Panc1 (cell line): ENCODE measurements at places on chromosomes 7 and 10. TPM values are rescaled to one million over a fixed set of nuclear protein-coding genes. Genes with fewer than 3 reads are reported as not detected.

The TSPAN12 gene
- total RNA-seq: 1.4 TPM

The JMJD1C gene
- total RNA-seq: 88.3 TPM

The MYH16 gene
- 0.23 TPM for total RNA-seq

DNA sequence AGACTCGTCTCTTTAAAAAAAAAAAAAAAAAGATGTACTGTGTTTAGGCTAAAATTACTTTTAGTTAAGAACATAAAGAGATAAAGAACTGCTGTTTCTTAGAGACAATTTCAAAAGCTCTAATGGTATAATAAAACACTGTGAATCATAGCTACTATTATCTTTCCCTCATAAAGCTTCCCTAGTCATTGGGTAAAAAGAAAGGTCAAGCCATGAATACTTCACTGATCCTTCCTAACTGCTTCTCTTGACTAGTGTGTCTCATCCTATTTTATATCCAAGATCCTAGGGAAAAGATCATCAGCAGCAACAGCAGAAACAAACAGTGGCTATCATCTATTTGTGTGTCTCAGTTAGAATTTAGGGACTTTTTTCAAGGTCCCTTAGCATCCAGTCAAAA, 10.5 kb downstream of the YME1L1 start:
- DNase-seq: no peak

The ELAPOR2 gene
- total RNA-seq: 0.39 TPM

GRCh38 chr7:47327346-47327697, 254.6 kb downstream of the TNS3 start:
- DNase-seq: no peak

DNA sequence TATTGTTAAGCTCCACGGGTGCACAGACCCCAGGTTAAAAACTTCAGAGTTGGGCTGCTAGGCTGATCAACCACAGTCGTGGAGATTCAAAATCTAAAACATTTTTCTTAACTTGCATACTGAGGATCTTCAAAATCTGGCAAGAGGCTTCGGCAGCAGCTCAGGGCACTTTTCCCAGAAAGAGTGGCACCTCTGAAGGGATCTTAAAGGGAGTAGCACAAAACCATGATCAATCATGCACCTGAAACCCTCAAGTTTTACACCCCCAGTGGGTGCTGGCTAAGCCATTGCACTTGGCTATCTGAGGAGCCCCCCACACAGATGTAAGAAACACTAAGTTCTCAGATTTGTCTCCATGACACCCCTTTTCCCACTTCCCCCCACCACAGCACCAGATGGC, 151.7 kb downstream of the CALN1 start:
- DNase-seq: no peak

- DNase-seq: no peak
Observed at GRCh38 chr7:141945356-141945755, 1.4 kb downstream of the CLEC5A start.

DNA sequence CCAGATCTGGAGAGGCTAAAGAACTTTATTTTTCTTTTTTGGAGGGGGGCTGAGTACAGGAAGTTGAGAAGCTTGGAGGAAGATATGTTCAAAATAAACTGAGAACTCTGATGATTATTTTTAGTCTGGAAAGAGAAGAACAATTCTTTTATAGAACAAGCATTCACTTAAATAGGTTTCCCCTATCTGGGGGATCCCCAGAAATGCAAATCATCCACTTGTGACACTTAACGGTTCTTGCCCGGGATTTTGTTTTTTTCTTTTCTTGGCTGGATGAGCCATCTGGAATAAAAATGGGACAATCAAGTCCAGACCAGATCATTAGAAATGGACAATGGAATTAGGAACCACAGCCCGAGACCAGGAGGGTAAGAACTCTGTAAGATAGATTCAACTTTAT, 95.9 kb upstream of the EGR2 start:
- no peak for DNase-seq

The TMEM213 gene
- total RNA-seq: not detected

- DNase-seq: no peak
Observed at GRCh38 chr7:15963206-15963605, 276.7 kb upstream of the MEOX2 start.

The C10orf67 gene
- not detected for total RNA-seq

DNA sequence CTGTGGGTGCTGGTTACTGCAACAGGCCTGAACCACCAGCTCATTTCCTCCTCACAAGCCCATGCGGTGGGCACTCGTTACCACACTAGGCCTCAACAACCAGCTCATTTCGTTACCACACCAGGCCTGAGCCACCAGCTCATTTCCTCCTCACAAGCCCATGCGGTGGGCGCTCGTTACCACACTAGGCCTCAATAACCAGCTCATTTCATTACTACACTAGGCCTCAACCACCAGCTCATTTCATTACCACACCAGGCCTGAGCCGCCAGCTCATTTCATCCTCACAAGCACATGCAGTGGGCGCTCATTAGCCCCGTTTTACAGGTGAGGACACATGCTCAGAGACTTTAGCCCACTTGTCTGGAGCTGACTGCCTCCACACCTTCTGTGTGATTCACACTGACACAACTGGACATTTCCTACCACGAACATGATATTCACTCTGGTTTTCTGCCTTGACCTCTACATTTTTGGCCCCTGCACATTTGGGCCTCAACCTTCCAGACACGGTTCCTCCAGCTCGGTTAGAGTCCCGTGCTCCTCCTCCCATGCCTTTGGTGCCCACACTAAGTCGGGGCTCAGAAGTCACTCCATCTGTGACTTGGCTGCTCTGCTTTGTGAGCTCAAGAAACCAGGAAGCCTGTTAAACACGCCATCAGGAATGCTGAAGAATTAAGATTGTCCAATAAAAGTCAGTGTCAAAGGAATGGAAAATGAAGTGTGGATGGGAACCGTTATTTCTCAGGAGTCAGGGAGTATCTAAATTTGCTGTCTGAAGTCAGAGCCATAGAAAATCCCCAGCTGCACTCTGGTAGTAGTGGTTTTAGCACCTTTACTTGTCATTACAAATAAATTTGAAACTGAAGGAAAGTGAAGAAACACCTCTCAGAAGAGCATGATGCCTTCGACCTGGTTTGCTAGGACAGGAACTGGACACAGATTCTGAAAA, 55.8 kb upstream of the LANCL2 start:
- no peak for DNase-seq

The HDAC9 gene
- total RNA-seq: 17.1 TPM

DNA sequence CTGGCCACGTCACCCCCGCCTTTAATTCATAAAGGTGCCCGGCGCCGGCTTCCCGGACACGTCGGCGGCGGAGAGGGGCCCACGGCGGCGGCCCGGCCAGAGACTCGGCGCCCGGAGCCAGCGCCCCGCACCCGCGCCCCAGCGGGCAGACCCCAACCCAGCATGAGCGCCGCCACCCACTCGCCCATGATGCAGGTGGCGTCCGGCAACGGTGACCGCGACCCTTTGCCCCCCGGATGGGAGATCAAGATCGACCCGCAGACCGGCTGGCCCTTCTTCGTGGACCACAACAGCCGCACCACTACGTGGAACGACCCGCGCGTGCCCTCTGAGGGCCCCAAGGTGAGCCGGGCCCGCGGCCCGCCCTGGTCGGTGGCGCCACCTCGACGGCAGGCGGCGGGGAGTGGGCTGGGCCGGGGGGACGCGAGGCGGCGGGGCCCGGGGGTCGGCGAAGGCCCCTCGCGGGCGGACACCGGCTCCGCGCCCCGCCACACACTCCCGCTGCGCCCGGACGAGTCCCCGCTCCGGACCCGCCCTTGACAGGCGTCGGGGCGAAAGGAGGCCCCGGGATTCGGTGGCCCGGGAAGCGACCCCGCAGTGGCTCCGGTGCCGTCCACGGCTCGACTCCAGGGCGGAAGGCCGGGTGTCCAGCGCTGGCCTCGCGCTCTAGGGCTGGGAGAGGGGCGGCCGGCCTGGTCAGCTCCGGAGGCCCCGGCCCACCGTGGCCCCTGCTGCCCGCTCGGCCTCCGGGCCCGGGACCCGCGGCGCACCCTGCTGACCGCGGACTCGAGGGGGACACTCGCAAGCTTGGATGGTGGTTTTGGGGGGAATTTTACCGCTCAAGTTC, 557 bp downstream of the BAG3 start:
- DNase-seq: no peak

DNA sequence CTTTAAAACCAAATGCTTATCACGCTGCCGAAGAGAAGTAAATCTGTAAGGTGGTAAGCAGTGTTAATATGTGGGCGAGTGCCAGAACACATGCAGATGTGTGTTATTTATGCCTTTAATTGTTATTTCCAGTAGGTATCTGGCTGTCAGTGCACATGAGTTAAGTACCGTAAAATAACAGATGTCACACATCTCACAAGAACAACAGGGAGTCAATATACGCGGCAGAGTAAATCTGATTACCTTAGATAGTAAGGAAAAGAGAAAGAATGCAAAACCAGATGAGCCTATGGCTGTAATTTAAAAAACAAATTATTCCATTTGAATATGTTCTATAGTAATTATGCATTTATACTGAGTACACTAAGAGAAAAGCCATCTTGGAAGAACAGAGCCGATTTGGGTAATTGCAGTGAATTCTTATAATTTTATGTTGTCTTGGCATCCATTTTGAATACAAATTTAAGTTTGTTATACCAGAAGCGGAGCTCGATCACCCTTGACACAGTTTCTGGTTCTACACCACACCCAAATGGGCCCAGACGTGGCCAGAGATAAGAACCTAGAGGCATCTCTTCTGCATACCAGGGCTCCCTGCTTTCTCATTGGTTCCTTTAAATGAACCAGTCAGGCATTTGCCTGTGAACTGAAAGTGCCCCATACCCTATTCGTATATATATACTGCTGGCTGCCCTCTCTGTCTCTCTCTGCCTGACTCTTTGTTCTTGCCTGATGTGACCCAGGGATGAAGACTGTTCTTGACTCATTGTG, 34.8 kb downstream of the DNAJB9 start:
- no peak for DNase-seq

The PNLIPRP2 gene
- total RNA-seq: 0.72 TPM

- DNase-seq: no peak
Observed at GRCh38 chr10:76582531-76582930, 1055.1 kb downstream of the KCNMA1 start.

DNA sequence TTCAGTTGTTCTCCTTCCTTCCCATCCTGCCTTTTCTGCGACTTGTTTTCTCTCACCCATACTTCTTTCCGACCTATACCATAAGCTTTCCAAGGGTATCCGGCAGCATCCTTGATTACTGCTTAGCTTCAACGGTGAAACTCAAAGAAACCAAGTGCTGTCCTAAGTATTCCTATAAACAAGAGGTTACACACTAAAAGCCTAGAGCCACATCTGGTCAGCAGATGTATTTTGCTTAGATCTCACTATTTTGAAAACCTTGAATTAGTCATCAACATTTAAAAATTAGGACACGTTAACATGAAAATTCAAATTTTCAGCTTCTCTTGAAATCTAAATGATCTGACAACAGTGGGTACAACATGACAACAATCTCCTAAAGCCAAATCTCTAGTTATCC, 20.0 kb downstream of the ARHGAP21 start:
- DNase-seq: no peak

DNA sequence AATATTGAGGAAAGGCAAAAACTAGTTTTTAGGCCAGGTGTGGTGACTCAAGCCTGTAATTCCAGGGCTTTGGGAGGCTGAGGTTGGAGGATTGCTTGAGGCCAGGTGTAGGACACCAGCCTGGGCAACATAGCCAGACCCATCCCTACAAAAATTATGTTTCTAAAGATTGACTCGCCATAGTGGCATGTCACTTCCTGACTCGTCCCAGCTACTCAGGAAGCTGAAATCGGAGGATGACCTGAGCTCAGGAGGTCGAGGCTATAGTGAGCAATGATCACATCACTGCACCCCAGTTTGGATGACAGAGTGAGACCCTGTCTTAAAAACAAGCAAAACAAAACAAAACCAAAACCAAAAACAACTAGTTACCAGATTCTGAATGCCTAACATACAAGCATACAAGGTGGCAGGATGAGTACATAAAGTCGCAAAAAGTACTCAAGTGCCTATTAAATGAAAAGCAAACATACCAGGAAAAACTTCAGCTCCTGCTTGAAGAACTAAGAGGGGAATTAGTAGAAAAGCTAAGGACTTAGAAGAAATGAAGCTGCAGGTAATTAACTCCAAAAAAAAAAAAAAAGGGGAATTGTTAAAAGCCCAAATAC, 14.1 kb downstream of the ZNF398 start:
- no peak for DNase-seq

DNA sequence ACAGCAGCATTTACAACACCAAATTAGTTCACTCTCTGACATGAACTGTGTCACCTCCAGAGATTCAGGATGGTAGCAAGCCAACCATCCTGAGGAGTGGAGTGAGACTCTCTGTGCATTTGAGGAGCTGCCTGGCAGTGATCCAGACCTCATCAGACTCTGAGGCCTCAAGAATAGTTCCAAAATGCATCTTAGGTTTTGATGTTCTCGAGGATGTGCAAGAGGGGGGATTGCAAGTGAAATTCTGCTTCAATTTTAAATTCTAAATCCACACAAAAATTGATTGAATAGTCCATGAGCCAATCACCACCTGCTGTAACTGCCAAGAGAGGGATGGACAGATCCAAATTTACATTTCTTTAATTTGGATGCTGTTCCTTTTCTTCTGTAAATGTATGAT, 49.7 kb downstream of the SLK start:
- no peak for DNase-seq

- DNase-seq: no peak
Observed at GRCh38 chr7:100577103-100577502, 3.4 kb upstream of the SAP25 start.

- DNase-seq: no peak
Observed at GRCh38 chr10:69475433-69475830, 24.2 kb downstream of the TSPAN15 start.

The LRRTM3 gene
- 0.10 TPM for total RNA-seq

GRCh38 chr7:17743316-17743715, 197.0 kb downstream of the SNX13 start:
- no peak for DNase-seq
